ENCODE measurements at places on chromosomes 4 and X. TPM values are rescaled to one million over a fixed set of nuclear protein-coding genes. Genes with fewer than 3 reads are reported as not detected.

The DOK7 gene
- not detected for total RNA-seq

The ARHGEF38 gene
- not detected for total RNA-seq

The NKRF gene
- total RNA-seq: 14.3 TPM

The SRPX gene
- total RNA-seq: not detected

The REELD1 gene
- total RNA-seq: 0.15 TPM

The PLXNB3 gene
- 0.55 TPM for total RNA-seq

The ASB12 gene
- not detected for total RNA-seq

The PHEX gene
- 0.14 TPM for total RNA-seq

The ZDHHC15 gene
- total RNA-seq: 0.13 TPM
